ELR (cell line): ENCODE measurements at places on chromosomes 2 and 18.

- DNase-seq, result no peak
These were observed 64.5 kb upstream of the LAPTM4A start for GRCh38 chr2:20115902-20116301.

- DNase-seq, result no peak
These were observed 149.7 kb downstream of the SMAD7 start for GRCh38 chr18:48800876-48801727.

DNA sequence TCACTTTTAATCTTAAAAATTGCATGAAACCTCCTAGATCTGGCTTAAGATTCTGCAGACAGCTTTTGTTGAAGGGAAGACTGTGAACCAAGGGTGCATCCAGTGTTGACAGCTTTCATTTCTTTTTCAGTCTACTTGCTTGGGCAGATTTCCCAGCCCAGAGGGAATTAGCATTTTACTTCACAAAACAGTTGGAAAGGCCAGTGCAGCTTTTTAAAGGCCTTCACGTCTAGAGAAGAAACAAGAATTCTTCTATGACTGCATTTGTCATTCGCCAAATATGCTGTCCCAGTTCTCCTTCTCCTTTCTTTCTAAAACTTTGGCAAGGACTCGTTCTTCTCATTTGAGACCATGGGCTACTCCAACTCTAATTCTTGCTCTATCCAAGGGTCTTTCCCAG, 17.4 kb downstream of the NTSR2 start:
- no peak for DNase-seq

- no peak for DNase-seq
These were observed 59.3 kb upstream of the ANKRD44 start for GRCh38 chr2:197369933-197370320.

GRCh38 chr18:45764000-45764686, 40.2 kb downstream of the SLC14A1 start:
- DNase-seq, result peak; percentile 68

DNA sequence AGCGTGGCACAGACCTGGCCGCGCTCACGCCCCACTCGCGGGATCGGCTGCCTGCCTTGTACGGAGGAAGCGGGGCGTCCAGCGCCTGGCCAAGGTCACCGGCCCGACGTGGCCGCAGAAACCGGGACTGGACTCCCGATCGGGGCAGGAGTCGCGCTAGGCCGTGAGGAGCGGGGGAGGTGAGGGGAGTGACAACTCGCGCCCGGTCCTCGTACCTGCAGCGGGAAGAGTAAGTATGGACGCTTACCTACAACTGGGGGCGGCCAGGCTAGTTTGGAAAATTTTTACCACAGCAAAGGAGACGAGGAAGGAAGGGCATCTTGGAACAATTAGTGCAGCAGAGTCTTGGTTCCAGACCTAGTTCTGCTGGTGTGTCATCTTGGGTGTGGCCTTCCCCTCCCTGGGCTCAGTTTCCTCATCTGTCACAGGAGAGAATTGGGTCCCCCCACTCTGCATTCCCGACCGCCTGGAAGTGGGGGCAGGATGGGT, 693 bp downstream of the UBE2F start:
- DNase-seq, result peak; percentile 35

- no peak for DNase-seq
These were observed 166.8 kb upstream of the SP5 start for GRCh38 chr2:170548304-170548703.

- no peak for DNase-seq
These were observed 2.2 kb downstream of the LRRTM4 start for GRCh38 chr2:77519888-77520506.

DNA sequence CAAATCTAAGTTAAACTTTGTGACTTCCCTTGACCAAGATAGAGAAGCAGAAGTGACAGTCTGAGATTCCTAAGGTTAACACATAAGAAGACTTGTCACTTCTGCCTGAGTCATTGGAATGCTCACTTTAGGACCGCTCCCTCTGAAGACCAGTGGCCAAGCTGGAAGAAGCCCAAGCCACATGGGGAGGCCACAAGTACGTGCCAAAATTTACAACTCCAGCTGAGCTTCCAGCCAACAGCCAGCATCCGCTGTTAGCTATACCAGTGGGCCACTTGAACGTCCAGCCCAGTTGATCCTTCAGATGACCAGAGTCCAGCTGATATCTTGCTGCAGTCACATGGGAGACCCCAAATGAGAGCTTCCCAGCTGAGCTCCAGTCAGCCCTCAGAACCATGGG, 18.1 kb upstream of the ANTXR1 start:
- peak; percentile 52 for DNase-seq

DNA sequence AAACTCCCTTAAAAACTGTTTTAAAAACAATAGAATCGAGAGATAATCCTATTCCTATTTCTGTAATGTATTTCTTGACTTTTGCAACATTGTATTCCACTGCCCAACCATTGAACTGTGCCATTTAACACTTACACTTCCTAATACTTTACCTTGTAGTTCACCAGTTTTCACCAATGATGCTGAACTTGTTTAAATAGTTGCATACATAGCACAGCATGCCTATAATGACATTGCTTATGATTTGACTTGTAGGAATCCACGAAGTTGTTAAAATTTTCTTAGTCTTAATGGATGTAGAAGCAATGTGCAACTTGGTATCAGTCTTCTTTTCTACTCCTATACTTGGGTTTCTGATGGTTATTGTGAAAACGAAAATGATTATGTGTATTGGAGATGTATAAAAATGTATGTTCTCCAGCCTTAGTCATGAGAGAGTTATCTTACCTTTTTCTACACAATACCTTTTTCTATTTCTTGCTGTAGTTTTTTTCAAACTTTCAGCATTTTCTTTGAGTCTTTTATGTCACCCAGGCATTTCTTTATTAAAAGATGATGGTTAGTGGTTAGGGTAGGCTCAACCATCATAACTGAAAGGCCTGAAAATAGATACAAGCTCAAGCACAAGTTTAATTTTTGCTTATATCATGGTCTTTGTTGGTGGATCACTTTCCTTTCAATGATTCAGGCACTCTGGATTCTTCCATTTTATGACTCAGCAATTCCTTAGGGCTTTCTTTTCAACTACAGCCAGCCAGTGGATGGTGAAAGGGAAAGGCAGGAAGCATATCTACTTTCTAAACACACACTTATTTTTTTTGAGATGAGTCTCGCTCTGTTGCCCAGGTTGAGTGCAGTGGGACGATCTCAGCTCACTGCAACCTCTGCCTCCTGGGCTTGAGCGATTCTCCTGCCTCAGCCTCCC, 9.4 kb downstream of the GPD2 start:
- DNase-seq, result peak; percentile 87

DNA sequence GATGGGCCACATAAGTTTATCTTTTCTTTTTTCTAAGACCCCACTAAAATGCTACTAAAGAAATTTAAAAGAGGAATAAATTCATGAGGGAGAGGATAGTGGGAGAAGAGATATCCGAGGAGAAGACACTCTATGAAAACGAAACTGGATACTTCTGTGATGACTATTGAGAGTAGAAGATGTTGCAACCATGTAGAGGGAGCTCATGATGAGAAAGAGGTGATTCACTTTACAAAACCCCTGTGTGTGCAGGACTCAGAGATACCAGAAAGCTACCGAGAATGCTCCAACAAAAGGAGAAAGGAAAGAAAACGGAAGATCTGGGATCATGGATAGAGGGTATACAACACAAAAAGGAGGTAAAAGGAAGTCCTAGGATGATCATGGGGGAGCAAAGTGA, 34.9 kb downstream of the SLC38A11 start:
- peak; percentile 97 for DNase-seq

- DNase-seq, result peak; percentile 28
These were observed 56.1 kb downstream of the CNTNAP5 start for GRCh38 chr2:124081154-124081716.

- DNase-seq, result no peak
These were observed 96.2 kb upstream of the ARHGAP28 start for GRCh38 chr18:6633310-6633709.

DNA sequence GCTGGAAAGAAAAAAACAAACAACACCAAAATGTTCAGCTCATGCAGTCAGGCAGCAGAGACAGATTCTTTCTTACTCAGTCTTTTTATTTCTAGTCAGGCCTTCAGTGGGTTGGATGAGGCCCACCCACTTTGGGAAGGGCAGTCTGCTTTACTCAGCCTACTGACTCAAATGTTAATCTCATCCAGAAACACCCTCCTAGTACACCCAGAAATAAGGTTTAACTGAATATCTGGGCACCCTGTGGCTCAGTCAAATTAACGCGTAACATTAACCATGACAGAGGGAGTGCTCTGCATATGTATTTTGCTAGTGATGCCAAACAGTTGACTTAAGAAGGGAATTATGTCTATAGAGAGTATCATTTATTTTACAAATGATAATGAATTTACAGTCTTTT, 401.6 kb downstream of the PARD3B start:
- DNase-seq, result no peak

DNA sequence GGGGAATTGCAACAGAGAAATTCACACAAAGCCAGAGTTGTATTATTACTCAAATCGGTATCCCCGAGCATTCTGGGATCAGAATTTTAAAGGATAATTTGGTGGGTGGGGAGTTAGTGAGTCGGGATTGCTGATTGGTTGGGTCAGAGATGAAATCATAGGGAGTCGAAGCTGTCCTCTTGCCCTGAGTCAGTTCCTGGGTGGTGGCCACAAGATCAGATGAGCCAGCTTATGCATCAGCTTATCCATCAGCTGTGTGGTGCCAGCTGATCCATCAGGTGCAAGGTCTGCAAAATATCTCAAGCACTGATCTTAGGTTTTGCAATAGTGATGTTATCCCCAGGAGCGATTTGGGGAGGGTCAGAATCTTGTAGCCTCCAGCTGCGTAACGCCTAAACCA, 34.3 kb upstream of the ITM2C start:
- peak; percentile 52 for DNase-seq

GRCh38 chr2:70090706-70091334, 3.5 kb downstream of the PCBP1 start:
- no peak for DNase-seq

GRCh38 chr2:134167015-134167414, 86.9 kb upstream of the MGAT5 start:
- DNase-seq, result no peak

DNA sequence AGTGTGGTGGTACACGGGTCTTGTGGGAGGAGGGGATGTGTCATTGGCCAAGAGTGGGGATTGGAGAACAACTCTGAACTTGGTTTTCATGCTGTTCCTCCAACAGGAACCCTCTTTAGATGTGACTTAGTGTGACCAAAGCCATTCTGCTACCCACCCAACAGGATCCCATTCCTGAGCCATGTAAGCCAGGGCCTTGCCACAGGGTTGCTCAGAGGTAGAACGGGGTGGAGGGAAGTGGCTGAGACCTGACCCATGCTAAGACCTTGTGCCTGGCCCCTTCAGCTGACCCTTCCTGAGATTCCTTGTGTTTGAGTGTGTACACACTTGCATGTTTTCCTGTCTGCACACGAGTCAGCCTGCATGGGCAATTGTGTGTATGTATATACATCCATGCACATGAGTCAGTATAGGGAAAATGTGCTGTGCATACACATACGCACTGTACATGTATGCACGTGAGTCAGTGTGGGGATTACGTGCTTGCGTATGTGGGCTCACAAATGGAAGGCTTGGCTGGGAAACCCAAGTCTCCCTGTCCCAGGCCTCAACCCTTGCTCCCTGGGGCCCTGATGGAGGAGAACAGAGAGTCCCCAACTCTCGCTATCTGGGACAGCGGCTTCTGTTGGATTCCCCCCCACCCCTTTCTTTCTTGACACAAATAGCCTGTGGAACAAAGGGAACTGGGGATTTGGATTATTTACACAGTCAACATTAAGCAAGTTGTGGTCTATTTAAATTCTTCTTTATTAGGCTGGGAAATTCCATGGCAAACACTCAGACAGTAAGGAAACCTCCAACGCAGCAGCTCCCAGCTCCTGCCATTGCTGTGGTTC, 339.8 kb downstream of the DYSF start:
- DNase-seq, result peak; percentile 53

DNA sequence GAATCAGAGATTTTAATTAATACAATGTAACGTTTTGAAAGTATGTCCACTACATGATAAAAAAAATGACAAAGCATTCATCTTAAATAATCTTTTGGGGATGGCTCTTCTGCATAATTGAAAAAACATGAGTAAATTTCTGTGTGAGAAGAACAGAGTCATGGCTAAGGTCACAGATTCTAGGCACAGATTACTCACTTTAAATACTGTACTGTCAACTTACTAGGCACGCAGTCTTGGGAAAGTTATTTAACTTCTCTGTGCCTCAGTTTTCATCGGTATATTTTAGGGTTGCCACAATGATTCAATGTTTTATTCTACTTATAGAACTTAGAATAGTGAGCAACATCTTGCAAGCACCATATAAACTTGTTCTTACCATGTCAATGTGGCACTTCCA, 49.2 kb downstream of the TMEFF2 start:
- DNase-seq, result no peak

DNA sequence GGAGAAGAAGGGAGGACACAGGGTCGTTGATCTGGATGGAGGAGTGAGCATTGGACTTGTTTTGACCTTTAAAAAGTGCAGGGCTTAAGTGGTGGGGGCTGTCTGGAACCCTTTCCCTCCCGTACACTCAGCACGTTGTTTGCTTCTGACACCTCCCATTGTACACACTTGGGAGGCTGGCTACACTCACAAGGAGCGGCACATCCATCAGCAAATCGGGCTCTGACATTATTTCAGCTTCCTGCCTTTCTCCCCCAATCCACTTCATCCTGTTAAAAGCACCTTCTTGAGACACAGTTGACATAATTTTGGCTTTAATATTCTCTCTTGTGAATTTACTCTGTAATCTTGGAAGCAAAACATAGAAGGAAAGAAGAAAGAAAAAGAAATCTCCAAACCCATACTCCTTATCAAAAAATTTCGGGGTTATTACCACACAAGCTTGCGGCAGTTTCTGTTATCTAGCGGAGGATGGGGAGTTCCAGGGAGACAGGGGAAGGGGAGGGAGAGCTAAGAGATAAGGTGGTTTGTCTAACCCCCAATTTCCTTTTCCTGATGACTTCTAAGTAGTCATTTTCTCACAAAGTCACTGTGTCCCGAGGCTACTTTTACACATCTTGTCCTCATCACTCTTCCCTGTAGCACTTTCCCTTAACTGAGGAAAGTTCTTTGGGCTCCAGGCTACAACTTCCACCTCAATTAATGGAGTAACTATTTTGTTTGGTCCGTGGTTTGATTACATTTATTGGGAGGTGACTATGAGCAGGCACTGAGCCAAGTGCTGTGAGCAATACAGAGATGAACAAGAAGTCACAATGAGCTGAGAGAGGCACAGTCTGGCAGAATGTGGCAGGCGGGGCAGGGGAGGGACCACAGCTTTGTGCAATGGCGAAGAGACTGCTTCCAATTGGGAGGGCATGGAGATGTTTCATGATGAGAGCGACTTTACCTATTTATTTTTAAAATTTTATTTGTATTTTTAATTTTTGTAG, 240.1 kb upstream of the MEX3C start:
- no peak for DNase-seq

- DNase-seq, result no peak
These were observed 493 bp downstream of the UCN start for GRCh38 chr2:27307545-27308358.

GRCh38 chr2:45962177-45962921, 310.9 kb downstream of the PRKCE start:
- DNase-seq, result peak; percentile 71
